Fibroblast of skin of scalp (primary cell): ENCODE measurements at places on chromosomes 2 and 18.

DNA sequence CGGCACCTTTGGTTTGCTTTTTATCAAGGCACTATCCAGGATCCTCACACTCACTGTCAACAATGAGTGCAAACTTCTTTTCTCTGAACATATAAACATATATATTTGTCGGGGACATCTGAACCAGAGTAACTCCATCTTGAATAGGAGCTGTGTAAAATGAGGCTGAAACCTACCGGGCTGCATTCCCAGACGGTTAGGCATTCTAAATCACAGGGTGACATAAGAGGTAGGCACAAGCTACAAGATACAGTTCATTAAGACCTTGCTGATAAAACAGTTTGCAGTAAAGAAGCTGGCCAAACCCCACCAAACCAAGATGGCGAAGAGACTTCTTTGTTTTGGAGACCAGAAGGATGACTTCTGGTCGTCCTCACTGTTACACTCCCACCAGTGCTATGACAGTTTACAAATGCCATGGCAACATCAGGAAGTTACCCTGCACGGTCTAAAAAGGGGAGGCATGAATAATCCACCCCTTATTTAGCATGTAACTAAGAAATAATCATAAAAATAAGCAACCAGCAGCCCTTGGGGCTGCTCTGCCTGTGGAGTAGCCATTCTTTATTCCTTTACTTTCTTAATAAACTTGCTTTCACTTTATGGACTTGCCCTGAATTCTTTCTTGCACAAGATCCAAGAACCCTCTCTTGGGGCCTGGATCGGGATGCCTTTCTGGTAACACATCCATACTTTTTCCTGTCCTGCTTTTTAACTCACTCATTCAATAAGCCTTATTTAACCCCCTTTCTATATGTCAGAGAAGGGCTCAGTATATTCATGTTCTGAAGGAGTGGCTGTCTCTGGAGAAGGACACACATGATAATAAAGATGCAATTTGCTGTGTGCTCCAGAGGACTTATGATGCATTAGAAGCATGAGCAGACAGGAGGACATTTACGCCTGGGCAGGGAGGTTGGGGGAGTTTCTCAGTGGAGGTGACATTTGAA, 65.4 kb downstream of the TACR1 start:
- DNase-seq = peak; percentile 54

DNA sequence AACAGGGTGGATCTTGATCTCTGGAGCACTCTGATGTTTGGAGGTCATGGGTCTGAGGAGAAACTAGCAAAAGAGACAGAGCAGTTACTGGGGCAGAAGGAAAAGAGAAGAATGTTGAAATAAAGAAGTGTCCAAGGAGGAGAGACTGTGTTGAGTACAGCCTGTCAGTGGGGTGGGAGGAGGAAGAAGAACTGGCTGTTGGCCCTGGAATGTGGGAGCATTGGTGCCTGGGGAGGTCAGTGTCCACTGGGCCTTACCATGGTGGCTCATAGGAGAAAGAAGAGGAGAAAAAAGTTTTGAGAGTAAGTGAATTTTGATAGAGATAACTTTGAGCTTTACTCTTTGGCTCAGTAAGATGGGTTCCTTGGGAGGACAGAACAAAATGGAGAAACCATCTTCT, 499.0 kb downstream of the TXNL1 start:
- peak; percentile 45 for DNase-seq

DNA sequence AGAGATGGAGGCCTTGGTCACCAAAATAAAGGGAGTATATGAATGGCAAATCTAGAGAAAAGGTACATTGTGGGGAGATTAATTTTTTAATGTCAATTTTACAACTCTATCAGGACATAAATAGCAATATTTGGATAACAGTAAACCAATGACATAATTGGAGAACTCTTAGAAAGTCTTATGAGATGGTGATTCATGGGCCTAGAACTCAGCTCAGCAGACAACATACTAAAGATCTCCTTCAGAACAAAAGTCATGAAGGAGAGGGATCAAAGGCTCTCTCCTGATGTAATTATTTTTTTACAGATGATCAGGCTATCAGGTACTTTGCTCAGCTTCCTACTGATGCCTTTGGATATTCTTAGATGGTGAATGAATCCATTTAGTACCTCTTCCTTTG, 90.0 kb downstream of the CRACDL start:
- DNase-seq = no peak

DNA sequence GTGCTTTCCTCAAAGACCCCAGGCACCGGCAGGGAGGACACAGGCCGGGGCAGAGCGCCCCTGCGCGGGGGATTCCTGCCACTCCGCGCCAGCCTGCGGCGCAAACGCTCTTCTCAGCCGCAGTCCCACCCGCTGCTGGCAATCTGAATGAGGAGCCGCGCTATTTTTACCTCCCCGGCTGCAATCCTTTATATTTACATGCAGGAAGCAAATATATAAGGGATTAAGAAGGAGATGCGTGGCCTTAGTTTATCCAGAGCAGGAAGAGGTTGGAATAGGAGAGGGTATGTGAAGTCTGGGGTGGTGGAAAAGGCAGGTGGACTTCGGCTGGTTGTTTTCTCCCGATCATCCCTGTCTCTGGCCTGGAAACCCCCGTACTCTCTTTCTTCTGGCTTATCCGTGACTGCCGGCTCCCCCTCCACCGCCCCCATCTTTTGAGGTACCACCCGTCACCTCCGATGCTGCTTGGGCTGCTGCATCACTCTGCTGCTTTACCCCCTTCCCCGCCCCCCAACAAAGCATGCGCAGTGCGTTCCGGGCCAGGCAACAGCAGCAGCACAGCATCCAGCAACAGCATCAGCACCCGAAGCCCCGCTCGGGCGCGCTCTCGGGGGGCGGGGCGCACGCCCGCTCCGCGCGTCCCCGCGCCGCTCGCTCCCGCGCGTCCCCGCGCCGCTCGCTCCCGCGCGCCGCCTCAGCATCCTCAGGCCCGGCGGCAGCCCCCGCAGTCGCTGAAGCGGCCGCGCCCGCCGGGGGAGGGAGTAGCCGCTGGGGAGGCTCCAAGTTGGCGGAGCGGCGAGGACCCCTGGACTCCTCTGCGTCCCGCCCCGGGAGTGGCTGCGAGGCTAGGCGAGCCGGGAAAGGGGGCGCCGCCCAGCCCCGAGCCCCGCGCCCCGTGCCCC, at the start of gene ADAM23:
ADAM23 (plus strand) TSS at position 700 of the 902 bp plus-strand sequence. CDS start 335 bp downstream, outside the sequence.
- peak; percentile 67 for DNase-seq

GRCh38 chr2:43152741-43153647, 73.4 kb downstream of the ZFP36L2 start:
- no peak for DNase-seq

DNA sequence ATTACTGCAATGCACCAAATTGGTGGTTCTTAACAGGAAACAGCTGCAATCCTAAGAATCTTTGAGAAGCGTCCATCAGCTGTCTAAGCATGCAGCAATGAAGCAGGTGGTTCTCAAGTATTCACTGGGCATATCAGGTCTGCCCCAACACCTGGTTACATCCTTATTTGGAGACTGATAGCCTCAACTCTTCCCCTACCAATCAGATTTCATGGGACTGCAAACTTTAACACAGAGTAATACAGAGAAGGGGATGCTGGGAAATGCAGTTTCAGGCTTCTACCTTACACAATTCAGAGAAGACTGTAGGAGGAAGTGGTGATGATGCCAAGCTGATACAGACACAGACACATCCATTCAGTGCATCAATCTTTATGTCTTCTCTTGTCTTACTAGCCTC, 240.5 kb downstream of the BCL2 start:
- DNase-seq = no peak

DNA sequence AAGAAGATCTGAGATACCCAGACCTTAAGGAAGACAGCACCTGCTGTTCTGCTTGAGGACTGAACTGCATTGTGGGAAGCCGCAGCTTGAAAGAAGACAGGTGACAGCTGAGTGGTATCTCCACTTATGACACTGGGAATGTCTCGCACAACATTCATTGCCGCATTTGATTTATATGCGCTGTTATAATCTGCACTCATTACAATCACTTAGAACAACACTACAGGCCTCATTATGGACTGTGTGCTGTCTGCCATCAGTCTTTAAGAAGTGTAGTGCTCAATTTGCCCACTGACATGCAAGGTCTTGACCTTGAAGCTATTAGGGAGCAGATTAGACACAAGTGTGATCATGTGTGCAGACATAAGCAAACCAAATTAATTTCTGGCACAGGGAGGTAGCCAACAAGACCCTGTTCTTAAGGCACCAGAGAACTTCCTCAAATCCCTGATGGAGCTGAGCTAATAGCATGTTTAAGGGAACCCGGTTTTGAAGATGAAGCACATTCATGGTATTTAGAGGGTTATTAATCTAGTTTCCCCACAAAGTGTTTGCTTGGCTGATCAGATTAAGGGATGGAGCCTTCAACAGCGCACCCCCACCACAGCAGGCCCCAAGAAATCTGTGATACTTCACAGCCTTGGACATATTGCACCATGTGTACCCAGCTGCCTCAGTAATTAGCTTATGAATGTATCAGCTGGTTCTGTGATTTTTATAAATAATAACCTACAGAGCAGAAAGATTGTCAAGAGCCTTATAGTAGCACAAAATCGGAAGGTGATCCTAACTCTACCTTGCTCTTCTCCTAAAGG, 146.8 kb downstream of the SATB2 start:
- no peak for DNase-seq

DNA sequence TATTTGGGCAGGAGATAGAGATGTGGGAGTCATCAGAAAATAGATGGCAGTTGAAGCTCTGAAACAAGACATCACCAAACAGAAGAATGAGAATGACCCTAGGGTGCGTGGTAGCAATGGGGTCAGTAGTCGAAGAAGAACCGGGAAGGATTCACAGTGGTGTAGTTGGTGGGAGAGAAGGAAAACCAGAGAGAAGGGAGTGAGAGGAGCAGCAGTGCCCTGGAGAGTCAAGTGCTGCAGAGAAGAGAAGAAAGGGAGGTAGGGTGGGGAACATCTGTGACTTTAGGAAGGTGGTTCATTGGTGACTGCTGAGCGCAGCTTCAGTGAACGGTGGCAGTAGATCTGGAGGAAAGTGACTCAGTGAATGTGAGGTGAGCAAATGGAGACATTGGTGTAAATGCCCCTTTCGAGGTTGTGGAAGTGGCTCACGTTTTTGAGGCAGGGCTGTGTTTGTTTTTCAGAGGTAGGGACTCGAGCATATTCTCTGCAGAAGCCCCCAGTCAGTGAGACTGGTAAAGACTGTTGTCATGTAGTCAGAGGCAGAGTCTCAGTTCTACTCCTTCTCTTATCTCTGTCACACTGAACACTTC, 36.4 kb downstream of the CDC42EP3 start:
- no peak for DNase-seq
